Bronchial smooth muscle cell (primary cell): ENCODE measurements at places on chromosomes 12 and 14. TPM values are rescaled to one million over a fixed set of nuclear protein-coding genes. Genes with fewer than 3 reads are reported as not detected.

Gene GLS2
- 0.09 and 0.16 TPM in 2 replicates for total RNA-seq

Gene GNB3
- 1.3 and 2.0 TPM in 2 replicates for total RNA-seq

Gene SERPINA1
- total RNA-seq: 0.16 and 0.26 TPM in 2 replicates

Gene HSPB8
- total RNA-seq: 9.8 and 10.6 TPM in 2 replicates

Gene TCL1B
- total RNA-seq: not detected in 2 replicates

Gene GALNT9
- 0.09 and 0.95 TPM in 2 replicates for total RNA-seq

Gene IL26
- not detected in 2 replicates for total RNA-seq

Gene TOMM20L
- not detected in 2 replicates for total RNA-seq

Gene PLEK2
- total RNA-seq: 2.6 and 6.5 TPM in 2 replicates
